Esophagus muscularis mucosa (tissue), 4 donors: ENCODE measurements at places on chromosomes 5 and 9. TPM values are rescaled to one million over a fixed set of nuclear protein-coding genes. Genes with fewer than 3 reads are reported as not detected.

DNA sequence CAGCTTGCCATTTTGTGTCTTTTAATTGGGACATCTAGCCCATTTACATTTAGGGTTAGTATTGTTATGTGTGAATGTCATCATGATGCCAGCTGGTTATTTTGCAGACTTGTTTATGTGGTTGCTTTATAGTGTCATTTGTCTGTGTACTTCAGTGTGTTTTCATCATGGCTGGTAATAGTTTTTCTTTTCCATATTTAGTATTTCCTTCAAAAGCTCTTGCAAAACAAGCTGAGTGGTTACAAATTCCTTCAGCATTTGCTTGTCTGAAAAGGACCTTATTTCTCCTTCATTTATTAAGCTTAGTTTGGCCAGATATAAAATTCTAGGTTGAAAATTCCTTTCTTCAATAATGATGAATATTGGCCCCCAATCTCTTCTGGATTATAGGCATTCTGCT is 28.5 kb upstream of the TNFSF15 start:
- no peak for DNase-seq

- DNase-seq: no peak
These were observed 92.1 kb downstream of the ZNF354C start for GRCh38 chr5:179152144-179152895.

C9orf153 gene
- total RNA-seq: not detected

SLC46A2 gene
- total RNA-seq: 0.42 TPM

GRCh38 chr5:32326216-32326772 is 13.6 kb upstream of the MTMR12 start:
- no peak for DNase-seq

GRCh38 chr9:18490641-18491370 is 16.9 kb downstream of the ADAMTSL1 start:
- no peak for DNase-seq

CD74 gene
- 572 TPM for total RNA-seq

- DNase-seq: no peak
These were observed 4.5 kb downstream of the EBF1 start for GRCh38 chr5:159095151-159095721.

GRCh38 chr5:109315245-109315644 is 94.5 kb downstream of the PJA2 start:
- DNase-seq: no peak

DNA sequence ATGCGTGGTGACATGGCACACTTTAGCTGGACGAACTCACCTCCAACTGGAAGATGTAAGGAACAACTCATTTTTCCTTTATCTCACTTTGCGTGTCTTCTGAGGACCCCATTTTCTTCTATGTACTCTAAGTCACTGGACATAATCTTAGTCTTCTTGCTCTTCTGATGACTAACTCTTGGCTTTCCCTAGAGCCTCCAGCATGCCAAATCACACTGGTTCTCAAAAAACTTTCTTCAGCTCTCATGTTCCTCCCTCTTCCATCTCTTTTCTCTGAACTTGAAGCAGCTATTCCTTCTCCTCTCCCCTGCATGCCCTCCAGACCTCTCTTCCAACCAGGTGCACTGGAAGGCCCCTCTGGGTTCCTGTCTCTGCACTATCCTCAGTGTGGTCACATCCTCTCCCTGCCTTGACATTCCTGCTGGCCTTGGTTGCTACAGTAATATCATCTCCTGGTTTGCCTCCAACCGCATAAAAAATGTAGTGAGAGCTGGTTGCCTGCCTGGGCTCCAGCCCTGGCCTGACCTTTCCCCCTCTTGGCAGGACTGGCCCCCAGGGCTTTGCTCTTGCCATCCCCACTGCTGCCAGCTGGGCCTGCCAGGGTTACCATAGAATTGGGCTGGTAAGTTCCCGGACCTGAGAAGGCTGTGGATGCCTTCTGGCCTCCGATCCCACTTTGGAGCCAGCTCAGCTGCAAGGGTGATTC is 44.8 kb upstream of the BNC2 start:
- no peak for DNase-seq

DNA sequence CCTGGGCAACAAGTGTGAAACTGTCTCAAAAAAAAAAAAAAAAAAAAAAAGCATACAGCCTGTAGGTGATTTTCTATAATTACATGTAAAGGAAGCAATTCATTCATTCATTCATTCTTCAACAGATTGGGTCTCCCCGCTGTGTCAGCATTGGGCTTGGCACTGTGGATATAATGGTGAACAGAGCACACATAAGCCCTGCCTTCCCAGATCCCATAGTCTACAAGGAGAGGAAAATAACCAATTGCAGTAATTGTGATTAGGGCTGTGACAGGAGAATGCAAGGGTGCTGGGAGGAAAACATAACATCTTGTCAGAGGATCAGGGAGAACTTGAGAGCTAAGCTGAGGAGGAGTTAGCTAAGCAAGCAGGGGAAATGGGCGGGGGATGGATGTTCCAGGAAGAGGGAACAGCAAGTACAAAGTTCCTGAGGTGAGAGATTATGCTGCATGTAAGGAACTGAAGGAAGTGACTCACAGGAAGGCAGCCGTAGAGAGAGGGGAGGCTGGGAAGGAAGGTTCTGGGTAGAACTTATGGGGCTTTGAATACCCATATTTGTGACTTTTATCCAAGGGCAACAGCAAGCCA is 24.0 kb upstream of the KLF9 start:
- no peak for DNase-seq

HMCN2 gene
- 11.6 TPM for total RNA-seq

SPATA9 gene
- total RNA-seq: not detected

- DNase-seq: no peak
These were observed 765 bp downstream of the MARCHF6 start for GRCh38 chr5:10354048-10354872.

GRCh38 chr5:167488371-167488770 is 803.1 kb upstream of the WWC1 start:
- no peak for DNase-seq

- DNase-seq: no peak
These were observed 28.8 kb upstream of the PCDHB1 start for GRCh38 chr5:141022384-141022783.

CBY3 gene
- total RNA-seq: not detected

- DNase-seq: no peak
These were observed 564 bp upstream of the CCNH start for GRCh38 chr5:87413343-87413645.

DNA sequence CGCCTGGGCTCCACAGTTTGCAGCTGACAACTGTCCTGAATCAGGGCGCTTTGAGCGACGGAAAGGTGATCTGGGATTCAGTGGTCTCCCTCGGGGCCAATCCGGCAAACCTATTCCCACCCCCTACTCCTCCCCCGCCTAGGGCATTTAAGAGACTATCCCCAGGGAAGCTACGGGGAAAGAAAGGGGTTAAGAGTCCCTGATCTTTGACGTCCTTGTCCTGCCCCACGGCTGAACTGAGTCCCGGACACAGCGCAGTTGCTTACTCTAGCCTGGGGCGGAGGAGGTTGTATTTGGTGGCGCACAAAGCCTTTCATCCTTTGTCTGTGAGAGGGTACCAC is 3.4 kb downstream of the RORB start:
- DNase-seq: no peak

SLC25A48 gene
- 0.42 TPM for total RNA-seq

DNA sequence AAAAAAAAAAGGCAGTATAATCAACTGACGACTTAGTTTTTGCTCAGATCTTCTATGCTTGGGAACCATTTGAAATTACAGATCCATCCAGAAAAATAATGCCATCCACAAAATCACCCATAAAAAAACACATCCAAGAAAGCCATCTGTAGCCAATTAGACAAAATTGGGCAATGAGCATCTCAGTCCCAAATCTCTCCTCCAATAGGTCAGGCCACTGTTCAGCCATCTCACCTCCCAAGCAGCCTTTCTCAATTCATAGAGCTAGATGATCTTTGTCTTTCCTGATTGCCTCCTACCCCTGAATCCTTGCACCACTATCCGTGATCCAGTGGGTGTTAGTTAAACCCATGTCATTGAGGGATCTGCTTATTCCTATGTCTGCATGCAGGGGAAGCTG is 139.6 kb downstream of the SCAMP1 start:
- DNase-seq: peak; percentile 64

SYK gene
- total RNA-seq: 9.1 TPM

OCLN gene
- total RNA-seq: 1.9 TPM

DNA sequence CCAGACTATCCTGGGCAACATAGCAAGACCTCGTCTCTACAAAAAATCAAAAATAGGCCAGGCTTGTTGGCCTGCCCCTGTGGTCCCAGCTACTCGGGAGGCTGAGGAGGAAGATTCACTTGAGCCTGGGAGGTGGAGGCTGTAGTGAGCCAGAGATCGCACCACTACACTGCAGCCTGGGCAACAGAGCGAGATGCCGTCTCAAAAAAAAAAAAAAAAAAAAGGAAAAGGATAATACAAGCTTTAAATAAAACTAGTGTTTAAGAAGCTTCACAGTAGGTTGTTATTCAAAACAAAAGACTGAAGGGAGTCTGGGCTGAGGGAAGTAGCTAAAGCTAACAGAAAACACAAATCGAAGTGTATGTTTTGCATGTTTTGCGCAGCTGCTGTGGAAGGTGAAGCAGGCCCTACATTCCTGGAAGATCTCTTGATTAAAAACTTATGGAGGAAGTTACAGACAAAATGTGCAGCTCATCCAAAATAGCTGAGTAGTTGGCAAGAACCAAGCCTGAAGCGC is 581 bp upstream of the C9orf40 start:
- DNase-seq: no peak

- no peak for DNase-seq
These were observed 12.0 kb downstream of the ABLIM3 start for GRCh38 chr5:149153193-149153750.

ANXA2R gene
- total RNA-seq: 2.1 TPM

DNA sequence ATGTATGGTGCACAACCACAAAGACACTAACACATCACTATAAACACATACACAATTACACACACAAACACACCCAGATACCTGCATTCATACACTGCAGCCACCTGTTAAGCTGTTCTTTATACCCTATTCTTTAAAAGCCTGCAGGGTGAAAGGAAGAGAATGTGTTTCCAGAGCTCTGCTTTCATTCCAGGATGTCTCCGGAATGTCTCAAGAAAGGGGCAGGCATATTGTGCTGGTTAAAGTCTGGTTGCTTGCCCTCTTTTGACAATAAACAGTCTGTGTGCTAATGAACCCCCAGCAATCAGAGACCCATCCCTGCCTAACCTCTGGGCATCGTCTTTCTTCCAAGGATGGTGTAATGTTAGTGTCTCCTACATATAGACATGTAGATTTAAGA is 181.6 kb downstream of the EPB41L4A start:
- DNase-seq: no peak

DNA sequence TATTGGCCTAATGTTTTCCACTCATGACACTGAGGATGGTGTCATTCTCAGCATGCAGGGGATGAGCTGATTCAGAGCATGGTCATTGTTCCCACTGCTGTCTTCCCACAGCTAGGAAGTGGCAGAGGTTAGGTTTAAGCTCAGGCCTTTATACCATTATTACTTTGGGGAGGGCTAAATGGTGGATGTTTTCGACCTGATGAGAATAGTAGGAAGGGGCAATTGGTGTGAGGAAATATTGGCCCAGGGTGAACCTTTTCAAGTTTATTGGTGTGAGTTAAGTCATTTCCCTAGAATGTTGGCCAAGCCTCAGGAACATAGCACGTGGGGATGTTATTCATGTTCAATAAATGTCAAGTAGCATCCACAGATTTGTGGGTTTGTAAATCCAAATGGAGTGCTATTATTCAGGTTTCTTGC is 59.6 kb downstream of the ARHGAP26 start:
- DNase-seq: no peak

TLX3 gene
- total RNA-seq: not detected

GRCh38 chr9:113624721-113625120 is 161.2 kb downstream of the RGS3 start:
- no peak for DNase-seq

- no peak for DNase-seq
These were observed 28.4 kb upstream of the LRRC19 start for GRCh38 chr9:27033815-27034403.

GRCh38 chr9:8560560-8561525 is 761.3 kb upstream of the DMAC1 start:
- no peak for DNase-seq

DNA sequence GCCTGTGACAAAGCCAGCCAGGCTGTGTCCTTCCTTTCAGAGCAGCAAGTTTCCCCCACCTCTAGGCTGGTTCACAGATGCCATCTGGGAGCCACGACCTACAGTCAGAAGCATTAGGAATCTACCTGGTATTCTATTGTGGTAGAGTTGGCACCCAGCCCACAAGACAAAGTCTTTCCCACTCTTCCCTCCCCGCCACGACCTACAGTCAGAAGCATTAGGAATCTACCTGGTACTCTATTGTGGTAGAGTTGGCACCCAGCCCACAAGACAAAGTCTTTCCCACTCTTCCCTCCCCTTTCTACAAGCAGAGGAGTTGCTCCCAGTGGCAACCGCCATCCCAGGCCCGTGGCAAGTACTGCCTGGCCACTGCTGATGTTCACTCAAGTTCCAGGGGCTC is 157.8 kb upstream of the TNC start:
- no peak for DNase-seq

DNA sequence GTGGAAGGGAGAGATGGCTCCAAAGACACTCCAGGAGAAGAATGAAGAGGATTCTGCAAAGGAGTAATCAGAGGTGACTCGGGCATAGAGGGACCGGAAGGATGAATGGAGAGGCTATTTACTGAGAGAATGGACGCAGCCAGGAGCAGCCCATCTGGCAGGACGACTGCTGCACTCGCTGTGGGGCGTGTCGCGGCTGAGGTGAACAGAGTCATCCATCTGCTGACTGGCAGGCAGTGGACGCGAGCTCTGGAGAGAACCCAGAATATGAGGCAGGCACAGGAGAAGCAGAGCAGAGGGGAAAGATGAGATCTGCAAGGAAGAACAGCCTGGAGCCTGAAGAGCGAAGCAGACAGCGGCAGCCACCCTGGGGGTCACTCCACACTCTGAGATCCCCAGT is 16.4 kb downstream of the FGF1 start:
- DNase-seq: no peak

PCDHA1 gene
- total RNA-seq: not detected

MARCOL gene
- not detected for total RNA-seq

CPLANE1 gene
- total RNA-seq: 17.6 TPM

GRCh38 chr9:89476546-89476945 is 21.4 kb downstream of the SEMA4D start:
- DNase-seq: no peak

GRCh38 chr5:158135682-158136179 is 276.8 kb upstream of the CLINT1 start:
- DNase-seq: no peak

GRCh38 chr9:79572608-79573411 is 1.0 kb downstream of the TLE4 start:
- DNase-seq: peak; percentile 91

CAMLG gene
- total RNA-seq: 47.3 TPM

GRM6 gene
- total RNA-seq: not detected

- DNase-seq: no peak
These were observed 310.5 kb downstream of the PLK2 start for GRCh38 chr5:58149345-58149744.

DNA sequence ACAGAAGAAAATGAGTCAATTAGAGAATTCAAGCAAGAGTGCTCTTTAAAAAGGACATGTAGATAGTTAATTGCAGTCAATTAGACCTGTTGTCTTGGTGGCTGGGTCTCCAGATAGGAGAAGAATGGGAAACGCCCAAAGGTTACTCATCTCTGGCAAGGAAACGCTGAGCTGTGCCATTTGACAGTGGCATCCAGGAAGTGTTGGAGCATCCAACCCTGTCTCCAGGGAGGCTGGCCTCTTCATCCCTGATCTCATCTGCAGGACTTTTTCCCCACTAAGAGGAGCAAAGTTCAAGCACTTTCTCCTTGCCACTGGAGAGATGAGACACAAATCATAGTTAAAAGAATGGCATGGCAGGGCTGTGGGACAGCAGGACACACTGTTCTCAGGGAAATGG is 111.7 kb upstream of the MSX2 start:
- no peak for DNase-seq

MAMDC2 gene
- 118 TPM for total RNA-seq
